ENCODE measurements at places on chromosomes 4 and X.

- no peak for DNase-seq
These were observed 25.5 kb downstream of the IRF2 start for GRCh38 chr4:184448821-184449220.

DNA sequence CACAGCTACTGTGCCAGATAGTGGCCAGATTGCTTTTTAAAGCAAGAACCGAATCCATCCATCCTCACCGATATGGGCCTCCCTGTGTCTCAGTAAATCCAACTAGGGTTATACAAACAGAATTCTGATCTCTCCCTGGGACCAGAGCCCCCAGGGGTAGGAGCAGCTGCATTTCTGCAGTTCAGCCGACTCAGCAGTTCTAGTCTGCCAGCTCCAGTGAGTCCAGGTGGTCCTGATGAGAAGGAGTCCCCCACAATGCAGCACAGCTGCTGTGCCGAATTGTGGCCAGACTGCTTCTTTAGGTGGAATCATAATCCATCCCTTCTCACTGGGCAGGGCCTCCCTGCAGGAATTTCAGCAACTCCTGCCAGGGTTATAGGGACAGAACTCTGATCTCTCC lies 532.9 kb downstream of the ACTRT1 start:
- DNase-seq = no peak

DNA sequence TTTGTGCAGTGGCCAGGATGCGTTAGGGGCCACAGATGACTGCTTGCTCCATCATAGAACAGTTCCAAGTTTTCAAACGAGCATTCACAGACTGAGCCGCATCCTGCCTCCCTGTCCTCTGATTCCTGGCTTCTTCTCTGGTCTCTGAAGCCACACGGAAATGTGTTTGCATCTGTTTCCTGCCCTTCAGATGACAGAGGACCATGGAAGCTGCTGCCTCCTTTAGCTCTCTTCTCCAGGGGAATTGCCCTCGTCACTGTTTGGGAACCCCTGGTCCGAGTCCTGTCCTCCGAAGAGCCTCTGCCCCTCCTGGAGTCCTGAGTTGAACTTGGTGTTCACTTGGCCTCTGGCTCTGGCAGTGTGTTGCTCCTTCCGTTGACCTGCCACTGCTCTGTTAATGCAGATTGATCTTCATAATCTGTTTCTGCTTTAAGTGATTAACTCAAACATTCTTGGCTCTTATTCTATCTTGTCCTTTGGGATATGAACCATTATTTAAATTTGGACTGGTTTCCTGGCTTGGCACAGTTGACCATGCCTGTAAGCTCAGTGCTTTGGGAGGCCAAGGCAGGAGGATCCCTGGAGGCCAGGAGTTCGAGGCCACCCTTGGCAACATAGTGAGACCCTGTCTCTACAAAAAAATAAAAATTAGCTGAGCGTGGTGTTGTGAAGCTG lies 96.0 kb downstream of the PTTG2 start:
- no peak for DNase-seq

DNA sequence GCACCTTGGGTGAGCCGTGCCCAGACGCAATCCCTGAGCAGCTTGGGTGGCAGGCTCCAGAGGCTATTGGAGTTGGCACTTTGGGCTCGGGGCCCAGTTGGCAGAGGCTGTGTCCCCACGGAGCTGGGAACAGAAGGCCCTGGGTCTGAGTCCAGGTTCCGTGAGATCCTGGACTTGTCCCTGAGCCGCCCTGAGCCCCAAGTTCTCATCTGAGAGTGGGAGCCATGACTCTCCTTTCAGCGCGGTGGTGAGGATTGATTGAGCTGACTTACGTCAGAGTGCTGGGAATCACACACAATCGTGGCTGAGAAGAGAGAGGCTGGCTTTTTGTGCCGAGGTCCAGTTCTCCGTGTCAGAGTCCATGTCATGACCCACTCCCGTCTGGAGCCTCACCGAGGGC lies 98.0 kb downstream of the PSAPL1 start:
- no peak for DNase-seq

- no peak for DNase-seq
These were observed 328.6 kb upstream of the ARX start for GRCh38 chrX:25344161-25344936.

DNA sequence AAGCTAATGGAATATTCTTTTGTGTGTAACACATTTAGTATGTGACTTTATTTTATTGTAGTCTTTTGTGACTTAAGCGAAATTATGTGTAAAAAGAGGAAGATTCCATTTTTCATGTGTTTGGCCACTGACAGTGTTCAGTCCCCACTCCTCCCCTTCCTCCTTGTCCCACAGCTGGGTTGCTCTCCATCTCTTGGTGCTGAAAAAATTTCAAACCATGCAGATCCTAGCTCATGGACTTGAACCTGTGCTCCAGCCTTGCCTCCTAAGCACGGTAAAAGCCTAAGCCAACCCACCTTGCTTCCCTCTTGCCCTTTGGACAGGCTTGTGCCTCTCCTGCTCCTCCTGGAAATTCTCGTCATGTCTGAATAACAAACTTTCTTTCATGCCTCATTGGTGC lies 2008.5 kb upstream of the TENM3 start:
- no peak for DNase-seq

- no peak for DNase-seq
These were observed 83.0 kb upstream of the BEND4 start for GRCh38 chr4:42235304-42236021.

DNA sequence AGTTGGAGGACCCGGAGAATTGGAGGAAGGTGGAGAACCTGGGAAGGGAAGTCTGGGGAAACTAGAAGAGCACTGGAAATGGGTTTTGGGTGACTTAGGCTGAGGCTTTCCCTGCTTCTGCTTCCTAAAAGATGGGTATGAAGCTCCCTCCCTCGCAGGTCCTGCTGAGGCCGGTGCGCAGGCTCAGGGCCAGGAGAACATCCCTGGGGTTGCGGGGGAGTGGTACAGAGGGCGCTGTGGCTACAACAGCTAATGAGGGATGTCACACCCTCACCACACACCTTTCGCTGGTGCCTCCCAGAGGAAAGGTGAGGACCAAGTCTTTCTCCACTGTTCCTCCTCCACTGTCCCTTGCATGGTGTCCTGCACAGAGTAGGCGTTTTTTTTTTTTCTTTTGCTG lies 15.8 kb downstream of the APLN start:
- DNase-seq = no peak

- DNase-seq = no peak
These were observed 12.1 kb upstream of the CC2D2A start for GRCh38 chr4:15457406-15458201.

All from posterior vena cava (tissue), 2 donors.